Glomerular endothelial cell (primary cell): ENCODE measurements at places on chromosomes 6 and 20. TPM values are rescaled to one million over a fixed set of nuclear protein-coding genes. Genes with fewer than 3 reads are reported as not detected.

DNA sequence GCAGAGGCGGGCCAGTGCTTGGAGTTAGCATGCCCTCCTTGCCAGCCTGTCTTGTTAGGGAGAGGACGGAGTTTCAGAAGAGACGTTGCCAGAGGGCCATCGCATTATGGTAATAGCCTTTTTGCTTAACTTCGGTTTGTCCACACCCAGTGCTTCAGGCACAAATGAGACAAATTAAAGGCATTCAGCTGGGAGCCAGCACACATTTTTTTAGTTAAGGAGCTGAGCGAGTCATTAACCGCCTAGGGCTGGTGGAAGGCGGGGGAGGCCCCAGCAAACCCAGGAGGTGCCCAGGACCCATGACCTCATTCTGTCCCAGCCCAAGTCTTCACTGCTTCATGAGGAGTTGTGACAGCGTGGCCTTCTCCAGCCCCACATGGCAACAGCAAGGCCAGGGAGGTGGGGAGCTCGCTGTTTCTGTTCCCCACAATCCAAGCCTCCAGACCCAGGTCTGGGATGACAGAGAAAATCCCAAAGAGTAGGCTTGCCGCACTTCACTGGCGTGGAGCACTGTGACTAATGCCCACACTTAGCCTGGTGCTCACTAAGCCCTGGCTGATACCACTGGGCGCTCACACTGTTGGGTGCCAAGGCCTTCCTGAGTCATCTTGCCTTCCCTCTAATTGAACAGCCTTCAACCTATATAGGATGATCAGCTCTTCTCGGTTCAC lies 237.1 kb downstream of the ANKRD60 start:
- no peak for DNase-seq

GRCh38 chr6:163565140-163565539 lies 150.6 kb downstream of the QKI start:
- no peak for DNase-seq

DNA sequence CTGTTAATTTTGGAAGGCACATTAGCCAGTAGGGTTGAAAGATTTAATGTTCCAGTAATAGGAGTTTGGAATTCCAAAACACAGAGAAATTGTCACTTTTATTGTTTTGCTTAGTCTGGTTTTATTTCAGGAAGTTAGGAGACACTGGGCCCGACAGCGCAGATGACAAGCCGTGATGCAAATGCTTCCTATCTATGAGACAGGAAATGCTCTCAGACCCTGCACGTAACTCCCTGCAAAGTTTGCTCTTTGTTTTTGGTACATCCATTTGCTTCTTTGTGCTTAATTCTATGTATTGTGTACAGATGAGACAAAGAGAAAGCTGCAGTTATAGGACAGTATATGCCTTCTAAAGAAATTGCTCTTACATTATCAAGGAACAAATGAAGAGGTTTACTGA lies 201.6 kb upstream of the SGK1 start:
- DNase-seq: no peak

DNA sequence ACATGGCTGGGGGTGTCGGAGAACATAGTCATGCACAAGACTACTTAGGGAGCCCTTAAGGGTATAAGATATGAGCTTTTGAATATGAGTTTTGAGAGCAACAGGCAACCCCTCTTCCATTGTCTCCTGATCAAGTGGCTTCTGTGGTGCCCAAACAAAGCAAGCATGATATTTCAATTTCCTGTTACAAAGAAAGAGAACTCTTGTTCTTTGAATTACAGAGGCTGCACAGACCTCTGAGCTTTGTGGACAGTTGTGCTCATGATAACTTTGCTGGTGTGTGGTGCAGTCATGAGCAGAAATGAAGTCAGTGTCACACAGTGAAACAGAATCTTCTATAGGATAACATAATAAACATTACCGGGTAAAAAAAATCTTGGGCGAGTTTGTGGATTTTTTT lies 66.8 kb upstream of the THEMIS start:
- no peak for DNase-seq

DNA sequence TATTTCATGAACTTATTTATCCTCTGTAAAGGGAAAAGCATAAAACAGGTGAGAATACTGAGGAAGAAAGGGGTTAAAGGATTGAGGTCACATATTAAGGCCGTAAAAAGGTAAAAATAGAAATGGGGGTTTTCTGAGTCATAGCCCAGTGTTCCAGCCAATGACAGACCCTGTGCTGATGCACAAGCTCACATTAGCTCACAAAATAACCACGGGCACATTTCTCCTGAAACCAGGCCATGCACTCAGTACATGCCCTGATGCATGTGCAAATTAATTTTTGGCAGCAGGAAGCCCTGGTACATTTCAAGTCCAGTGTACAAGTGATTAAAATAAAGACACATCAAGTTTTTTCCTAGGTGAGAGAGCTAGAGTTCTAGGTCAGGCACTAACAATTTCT lies 194.4 kb downstream of the TMEM200A start:
- DNase-seq: no peak

DNA sequence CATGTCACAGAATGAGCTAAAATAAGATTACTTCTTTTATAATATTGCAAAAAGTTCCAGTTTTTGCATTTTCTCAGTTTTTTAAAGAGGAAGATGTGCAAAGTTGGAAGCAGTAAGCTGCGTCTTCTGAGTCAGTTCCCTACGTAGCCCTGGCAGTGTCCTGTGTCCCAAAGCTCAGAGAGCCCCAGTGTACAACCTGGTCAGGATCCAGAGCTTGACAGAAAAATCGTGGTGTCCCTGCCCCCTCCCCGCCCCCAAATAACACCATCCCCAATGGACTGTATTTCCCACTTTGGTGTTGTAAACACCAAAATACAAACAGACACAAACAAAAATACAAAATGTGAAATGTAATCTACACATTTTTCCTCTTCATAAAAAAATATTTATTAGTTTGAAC lies 4.6 kb downstream of the SLC2A4RG start:
- DNase-seq: no peak

DNA sequence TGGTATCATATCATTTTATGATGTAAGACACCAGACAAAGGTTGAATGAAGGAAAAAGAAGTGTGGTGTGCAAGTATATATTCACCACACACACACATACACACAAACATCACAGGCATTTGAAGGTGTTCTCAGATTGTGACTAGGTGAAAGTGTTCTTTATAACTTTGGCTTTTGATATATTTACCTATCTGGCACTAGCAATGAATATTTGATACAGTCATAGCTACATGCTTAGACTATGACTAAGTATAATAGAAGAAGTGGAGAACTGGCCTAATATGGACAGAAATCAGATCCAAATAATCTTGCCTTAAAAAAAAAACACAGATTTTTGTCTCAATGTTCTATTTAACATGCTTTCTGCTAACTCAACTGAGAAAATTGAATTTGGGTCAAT lies 809.9 kb downstream of the KIF16B start:
- DNase-seq: no peak

DNA sequence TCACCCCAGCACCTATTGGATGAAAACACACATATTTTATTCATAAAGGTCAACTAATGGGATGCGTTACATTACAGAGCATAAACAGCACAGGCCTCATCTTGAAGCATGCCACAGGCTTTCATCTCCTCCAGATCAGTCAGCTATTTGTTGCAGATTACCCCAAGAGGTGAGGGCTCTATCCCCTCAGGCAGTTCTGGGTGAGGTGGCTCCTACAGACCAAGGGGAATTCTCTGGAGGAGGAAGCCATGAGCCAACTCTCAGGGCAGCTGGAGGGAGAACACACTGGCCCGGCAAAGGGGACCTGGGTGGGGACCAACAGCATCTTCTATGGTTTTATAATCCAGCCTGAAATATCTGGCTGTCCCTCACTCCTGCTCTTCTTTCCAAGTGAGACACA lies 126.4 kb upstream of the BTBD3 start:
- DNase-seq: no peak

DNA sequence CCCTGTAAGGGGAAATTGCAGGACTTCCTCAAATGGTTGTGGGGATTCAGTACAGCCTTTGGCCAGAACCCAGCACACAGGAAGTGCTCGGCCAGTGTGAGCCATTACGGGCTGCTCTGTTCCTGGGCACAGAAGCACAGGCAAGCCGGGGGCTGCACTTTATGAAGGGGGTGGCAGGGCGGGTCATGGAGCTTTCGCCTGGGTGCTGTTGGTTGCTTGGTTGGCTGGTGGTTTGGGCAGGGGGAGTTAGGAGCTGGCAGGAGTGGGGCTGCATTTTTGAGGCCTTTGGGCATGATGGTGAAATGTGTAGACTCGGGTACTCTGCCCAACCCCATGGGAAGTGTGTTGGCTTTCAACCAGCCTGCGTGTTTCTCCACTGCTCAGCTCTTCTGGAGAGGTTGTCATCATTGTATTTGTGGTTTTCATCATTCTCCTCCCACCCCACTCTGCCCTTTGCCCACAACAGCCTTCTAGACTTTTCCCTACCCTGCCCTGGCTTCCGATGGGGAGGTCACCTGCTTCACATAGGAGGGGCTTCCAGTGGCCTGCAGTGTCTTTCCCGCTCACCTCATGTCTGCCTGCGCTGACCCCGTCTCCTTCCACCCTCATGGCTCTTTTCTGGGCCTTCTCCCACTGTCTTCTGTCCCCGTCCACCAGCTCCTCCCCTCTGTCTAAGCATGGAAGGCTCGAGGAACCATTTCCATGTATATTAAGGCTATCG lies 16.1 kb upstream of the RBM38 start:
- no peak for DNase-seq

DNA sequence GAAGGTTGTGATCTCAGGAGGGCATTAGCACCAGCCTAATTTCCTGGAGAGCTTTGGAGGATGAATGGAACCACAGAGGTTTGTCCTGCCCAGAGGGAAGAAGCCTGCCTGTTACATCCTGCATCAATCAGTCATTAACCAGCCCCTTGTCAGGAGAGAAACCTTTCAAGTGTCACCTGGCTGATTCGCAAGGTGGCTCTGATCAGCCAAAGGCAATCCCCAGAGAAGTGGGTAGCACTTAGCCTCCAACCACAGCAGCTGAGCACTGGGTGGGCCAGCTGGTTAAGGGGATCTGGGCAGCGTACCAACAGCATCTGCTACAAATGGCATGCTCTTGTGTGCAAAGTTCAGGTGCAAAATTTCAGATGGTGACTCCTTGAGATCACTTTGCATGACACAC lies 26.9 kb downstream of the ANKEF1 start:
- no peak for DNase-seq

Gene OPRL1
- 2.7 and 4.5 TPM in 2 replicates for total RNA-seq

Gene SPINT3
- not detected in 2 replicates for total RNA-seq

Gene TCP11
- 0.41 TPM in 1 of 2 replicates, not detected in the other for total RNA-seq
